ENCODE measurements at places on chromosomes 7 and 10. TPM values are rescaled to one million over a fixed set of nuclear protein-coding genes. Genes with fewer than 3 reads are reported as not detected.

- H3K27ac ChIP-seq: no peak overlapping the region
- no peak for DNase-seq
- no peaks in the 10 kb centered on the region for H3K4me1 ChIP-seq
- peaks cover 12% of the 10 kb centered on the region for H3K27me3 ChIP-seq
- H3K4me3 ChIP-seq: no peak overlapping the region
- no peaks in the 10 kb centered on the region for H3K36me3 ChIP-seq
Measured at GRCh38 chr7:134359787-134360432, 43.2 kb upstream of the SLC35B4 start.

The CUX1 gene
- 10.3 TPM for polyA plus RNA-seq

The KMT2E gene
- polyA plus RNA-seq: 140 TPM

- H3K4me1 ChIP-seq: no peaks in the 10 kb centered on the region
- H3K27ac ChIP-seq: no peak overlapping the region
- no peak for DNase-seq
- H3K27me3 ChIP-seq: peaks cover 9% of the 10 kb centered on the region
- no peaks in the 10 kb centered on the region for H3K36me3 ChIP-seq
- no peak overlapping the region for H3K4me3 ChIP-seq
Measured at GRCh38 chr10:77493851-77494261, 143.8 kb downstream of the KCNMA1 start.

The ACSM6 gene
- polyA plus RNA-seq: not detected

DNA sequence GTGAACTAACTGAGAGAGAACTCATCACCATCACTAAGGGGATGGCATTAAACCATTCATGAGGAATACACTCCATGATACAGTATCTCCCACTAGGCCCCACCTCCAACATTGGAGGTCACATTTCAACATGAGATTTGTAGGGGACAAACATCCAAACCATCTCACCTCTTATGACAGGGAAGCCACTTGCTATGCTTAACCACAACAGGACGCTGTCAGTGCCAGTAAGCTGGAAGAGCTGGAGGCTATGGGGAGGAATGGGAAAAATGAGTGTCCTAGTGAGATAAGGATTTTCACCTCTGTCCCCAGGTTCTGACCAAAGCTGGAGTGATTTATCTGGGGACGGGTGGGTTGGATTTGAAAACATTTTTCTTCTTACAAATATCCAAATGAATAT is 17.6 kb downstream of the PLCE1 start:
- H3K4me1 ChIP-seq: no peaks in the 10 kb centered on the region
- DNase-seq: no peak
- H3K27me3 ChIP-seq: peaks cover 21% of the 10 kb centered on the region
- H3K4me3 ChIP-seq: no peak overlapping the region
- no peaks in the 10 kb centered on the region for H3K36me3 ChIP-seq
- H3K27ac ChIP-seq: no peak overlapping the region

- H3K4me3 ChIP-seq: no peak overlapping the region
- H3K36me3 ChIP-seq: peaks cover 4% of the 10 kb centered on the region
- H3K27me3 ChIP-seq: no peaks in the 10 kb centered on the region
Measured at GRCh38 chr7:135673360-135673706, 11.0 kb downstream of the STMP1 start.

The CYP2C18 gene
- polyA plus RNA-seq: not detected
